ENCODE measurements at places on chromosomes 1 and 21.
A peak's percentile ranks its signal among the peaks of the same experiment; 100 is the strongest.

DNA sequence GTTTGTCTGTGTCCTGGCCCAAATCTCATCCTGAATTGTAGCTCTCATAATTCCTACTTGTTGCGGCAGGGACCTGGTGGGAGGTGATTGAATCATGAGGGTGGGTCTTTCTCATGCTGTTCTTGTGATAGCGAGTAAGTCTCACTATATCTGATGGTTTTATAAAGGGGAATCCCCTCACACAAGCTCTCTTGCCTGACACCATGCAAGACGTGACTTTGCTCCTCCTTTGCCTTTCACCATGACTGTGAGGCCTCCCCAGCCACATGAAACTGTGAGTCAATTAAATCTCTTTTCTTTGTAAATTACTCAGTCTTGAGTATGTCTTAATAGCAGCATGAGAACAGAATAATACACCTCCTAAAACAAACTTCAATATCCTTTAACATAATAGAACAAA is 1065.6 kb downstream of the PLA2G4A start:
- H3K4me3 ChIP-seq, result no peak overlapping the region
- no peaks in the 10 kb centered on the region for H3K4me1 ChIP-seq
- H3K27me3 ChIP-seq, result no peaks in the 10 kb centered on the region
- DNase-seq, result no peak
- no peak overlapping the region for H3K27ac ChIP-seq

DNA sequence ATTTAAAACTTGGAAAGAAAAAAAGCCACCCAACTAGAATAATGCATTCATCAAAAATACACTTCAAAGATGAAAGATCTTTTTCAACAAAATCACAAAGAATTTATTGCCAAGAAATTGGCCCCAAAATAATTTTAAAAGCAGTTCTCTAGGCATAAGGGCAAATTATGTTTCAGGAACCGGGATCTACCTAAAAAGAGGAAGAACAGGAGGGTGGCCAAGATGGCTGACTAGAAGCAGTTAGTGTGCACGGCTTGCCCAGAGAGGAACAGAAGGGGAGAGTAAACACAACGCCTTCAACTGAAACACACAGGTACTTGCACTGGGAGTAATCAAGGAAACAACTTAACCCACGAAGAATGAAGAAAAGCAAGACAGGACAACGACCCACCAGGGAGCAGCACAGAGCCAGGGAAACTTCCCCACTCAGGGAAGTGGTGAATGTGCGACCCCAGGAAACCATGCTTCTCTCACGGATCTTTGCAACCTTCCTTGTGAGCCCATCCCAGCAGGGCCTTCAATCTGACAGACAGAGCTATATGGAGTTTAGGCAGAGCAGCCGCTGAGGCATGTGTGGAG is 46.1 kb downstream of the ACKR1 start:
- H3K4me1 ChIP-seq, result no peaks in the 10 kb centered on the region
- H3K36me3 ChIP-seq, result no peaks in the 10 kb centered on the region
- no peaks in the 10 kb centered on the region for H3K27me3 ChIP-seq
- no peak overlapping the region for H3K4me3 ChIP-seq
- H3K27ac ChIP-seq, result no peak overlapping the region
- peak; percentile 28 for DNase-seq

- H3K36me3 ChIP-seq, result peaks cover 11% of the 10 kb centered on the region
- DNase-seq, result peak; percentile 15
- H3K4me3 ChIP-seq, result no peak overlapping the region
- peak overlapping the region; percentile 84 for H3K27ac ChIP-seq
- no peaks in the 10 kb centered on the region for H3K27me3 ChIP-seq
Observed at GRCh38 chr21:45517249-45518065, 24.8 kb downstream of the SLC19A1 start.

DNA sequence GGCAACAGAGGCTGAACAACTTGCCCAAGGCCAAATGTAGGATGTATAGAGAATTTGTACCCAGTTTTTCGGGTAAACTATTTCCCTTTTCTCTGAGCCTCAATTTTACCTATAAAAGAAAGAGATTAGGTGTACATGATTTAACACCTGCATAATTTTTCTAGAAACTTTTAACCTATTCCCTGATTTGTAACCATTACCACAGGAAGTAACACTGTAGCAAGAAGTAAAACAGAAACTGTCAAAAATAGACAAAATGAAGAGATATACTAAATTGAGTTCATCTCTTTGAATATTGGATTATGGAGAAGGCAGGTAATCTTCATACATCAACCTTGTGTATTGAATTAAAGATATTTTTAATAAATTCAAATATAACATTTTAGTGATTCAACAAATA is 136.2 kb downstream of the ZC3H11B start:
- DNase-seq, result no peak
- no peak overlapping the region for H3K27ac ChIP-seq
- H3K36me3 ChIP-seq, result no peaks in the 10 kb centered on the region
- H3K4me1 ChIP-seq, result no peaks in the 10 kb centered on the region

DNA sequence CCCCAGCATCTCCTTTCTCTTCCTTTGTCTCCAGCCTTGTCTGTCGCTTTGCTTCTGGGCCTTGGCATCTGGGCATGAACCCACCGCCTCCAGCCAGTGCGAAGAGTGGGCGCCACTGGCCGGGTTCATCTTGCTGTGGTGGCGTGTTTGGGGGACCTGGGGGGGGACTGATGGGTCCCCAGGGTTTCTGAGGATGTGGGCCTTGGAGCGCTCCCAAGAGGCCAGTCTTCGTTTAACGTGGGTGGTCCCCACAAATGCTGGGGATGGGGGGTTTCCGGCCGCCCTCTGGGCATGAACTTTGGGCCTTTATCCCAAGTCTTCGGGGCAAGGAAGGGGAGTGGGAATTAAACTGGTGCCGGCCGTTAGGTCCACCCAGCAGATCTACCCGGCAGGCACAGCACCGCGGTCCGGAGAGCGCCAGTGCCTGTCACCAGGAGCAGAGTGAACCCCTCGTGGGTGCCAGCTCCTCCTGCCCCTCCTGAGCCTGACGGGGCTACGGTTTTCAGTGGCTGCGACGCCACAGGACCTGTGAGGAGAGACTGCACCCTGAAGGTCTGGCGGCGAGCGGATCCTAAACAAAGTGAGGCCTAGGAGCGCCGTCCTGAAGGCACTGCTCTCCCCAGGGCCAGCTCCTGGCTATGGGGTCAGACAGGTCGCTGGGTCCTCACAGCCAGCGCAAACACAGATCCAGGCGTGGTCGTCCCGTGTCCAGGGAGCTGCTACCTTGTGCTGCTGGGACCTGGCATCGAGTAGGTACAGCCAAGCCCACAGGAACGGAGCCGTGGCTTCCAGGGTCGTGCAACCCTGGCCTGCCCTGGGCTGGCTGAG is 12.1 kb upstream of the C1orf174 start:
- H3K36me3 ChIP-seq, result no peaks in the 10 kb centered on the region
- H3K27ac ChIP-seq, result no peak overlapping the region
- no peak for DNase-seq
- peaks cover 1% of the 10 kb centered on the region for H3K27me3 ChIP-seq

- H3K4me1 ChIP-seq, result peaks cover 20% of the 10 kb centered on the region
- H3K27ac ChIP-seq, result no peak overlapping the region
- DNase-seq, result no peak
- H3K36me3 ChIP-seq, result no peaks in the 10 kb centered on the region
- H3K4me3 ChIP-seq, result no peak overlapping the region
Observed at GRCh38 chr1:28115267-28115666, 26.9 kb upstream of the EYA3 start.

GRCh38 chr1:46583494-46583893 is 20.6 kb downstream of the MKNK1 start:
- H3K36me3 ChIP-seq, result peaks cover 12% of the 10 kb centered on the region
- no peak for DNase-seq
- no peaks in the 10 kb centered on the region for H3K27me3 ChIP-seq

DNA sequence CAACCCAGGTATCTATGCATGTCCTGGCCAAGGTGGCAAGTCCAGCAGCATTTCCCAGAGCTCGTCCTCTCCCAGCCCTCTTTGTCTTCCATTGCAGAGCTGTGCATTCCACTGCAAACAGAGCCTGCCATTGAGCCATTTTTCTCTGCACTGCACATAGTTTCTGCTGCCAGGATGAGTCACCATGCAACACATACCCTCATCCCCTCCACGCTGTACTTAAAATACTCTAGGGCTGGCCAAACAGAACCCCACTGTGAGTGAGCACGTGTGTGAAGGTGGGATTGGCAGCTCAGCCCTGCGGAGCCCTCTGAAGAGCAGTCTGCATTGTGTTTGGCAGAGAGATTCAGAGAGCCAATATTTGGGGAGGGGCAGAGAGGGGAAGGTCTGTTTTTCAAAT is 3.9 kb upstream of the ATP1B1 start:
- no peaks in the 10 kb centered on the region for H3K36me3 ChIP-seq
- H3K27me3 ChIP-seq, result peaks cover 3% of the 10 kb centered on the region
- H3K4me1 ChIP-seq, result no peaks in the 10 kb centered on the region
- no peak overlapping the region for H3K27ac ChIP-seq

- H3K36me3 ChIP-seq, result no peaks in the 10 kb centered on the region
- peaks cover 3% of the 10 kb centered on the region for H3K4me1 ChIP-seq
- peak; percentile 29 for DNase-seq
- H3K4me3 ChIP-seq, result no peak overlapping the region
- H3K27me3 ChIP-seq, result no peaks in the 10 kb centered on the region
Observed at GRCh38 chr1:30877205-30877912, 31.2 kb downstream of the SDC3 start.

- no peak overlapping the region for H3K27ac ChIP-seq
- no peak for DNase-seq
- H3K4me1 ChIP-seq, result no peaks in the 10 kb centered on the region
- no peak overlapping the region for H3K4me3 ChIP-seq
Observed at GRCh38 chr1:160780398-160780755, 15.6 kb upstream of the LY9 start.

DNA sequence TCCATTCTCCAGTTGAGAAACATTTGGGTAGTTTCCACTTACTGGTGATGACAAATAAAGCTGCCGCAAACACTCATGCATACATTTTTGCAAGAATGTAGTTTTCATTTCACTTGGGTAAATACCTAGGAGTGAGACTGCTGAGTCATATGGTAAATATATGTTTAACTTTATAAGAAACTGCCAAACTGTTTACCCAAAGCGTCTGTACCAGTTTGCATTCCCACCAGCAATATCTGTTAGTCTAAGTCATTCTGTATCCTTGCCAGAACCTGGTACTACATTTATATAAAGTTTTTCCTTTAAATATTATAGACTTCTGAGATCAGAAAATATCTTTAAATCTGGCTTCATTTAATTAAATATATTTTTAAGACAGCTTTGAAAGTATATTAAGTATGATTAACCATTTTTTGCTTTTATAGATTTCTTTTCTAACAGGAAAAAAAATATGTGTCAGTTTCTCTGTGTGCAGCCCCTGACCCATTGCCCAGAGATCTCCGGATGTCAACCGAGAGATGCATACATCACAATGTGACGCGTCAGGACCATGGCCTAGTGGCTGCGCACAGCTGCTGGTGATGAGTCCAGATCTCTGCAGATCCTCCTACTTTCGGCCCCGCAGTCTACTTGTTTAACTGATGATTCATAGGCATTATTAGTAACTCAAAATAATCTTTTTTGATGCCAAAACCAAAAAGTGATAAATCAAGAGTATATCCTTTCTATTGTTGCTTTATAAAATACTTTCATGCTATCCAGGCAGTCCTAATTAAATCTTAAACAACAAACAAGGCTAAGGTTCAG is 227.1 kb upstream of the MAP1LC3C start:
- no peak for DNase-seq
- no peaks in the 10 kb centered on the region for H3K27me3 ChIP-seq
- H3K4me3 ChIP-seq, result no peak overlapping the region
- H3K27ac ChIP-seq, result no peak overlapping the region
- no peaks in the 10 kb centered on the region for H3K36me3 ChIP-seq
- H3K4me1 ChIP-seq, result no peaks in the 10 kb centered on the region

GRCh38 chr1:36731226-36732014 is 248.7 kb upstream of the CSF3R start:
- DNase-seq, result no peak
- H3K4me3 ChIP-seq, result no peak overlapping the region
- H3K27ac ChIP-seq, result no peak overlapping the region
- no peaks in the 10 kb centered on the region for H3K36me3 ChIP-seq

GRCh38 chr1:90012300-90012699 is 17.4 kb downstream of the ZNF326 start:
- H3K27me3 ChIP-seq, result no peaks in the 10 kb centered on the region
- DNase-seq, result no peak
- no peak overlapping the region for H3K4me3 ChIP-seq
- no peak overlapping the region for H3K27ac ChIP-seq
- no peaks in the 10 kb centered on the region for H3K4me1 ChIP-seq
- H3K36me3 ChIP-seq, result peaks cover 9% of the 10 kb centered on the region

DNA sequence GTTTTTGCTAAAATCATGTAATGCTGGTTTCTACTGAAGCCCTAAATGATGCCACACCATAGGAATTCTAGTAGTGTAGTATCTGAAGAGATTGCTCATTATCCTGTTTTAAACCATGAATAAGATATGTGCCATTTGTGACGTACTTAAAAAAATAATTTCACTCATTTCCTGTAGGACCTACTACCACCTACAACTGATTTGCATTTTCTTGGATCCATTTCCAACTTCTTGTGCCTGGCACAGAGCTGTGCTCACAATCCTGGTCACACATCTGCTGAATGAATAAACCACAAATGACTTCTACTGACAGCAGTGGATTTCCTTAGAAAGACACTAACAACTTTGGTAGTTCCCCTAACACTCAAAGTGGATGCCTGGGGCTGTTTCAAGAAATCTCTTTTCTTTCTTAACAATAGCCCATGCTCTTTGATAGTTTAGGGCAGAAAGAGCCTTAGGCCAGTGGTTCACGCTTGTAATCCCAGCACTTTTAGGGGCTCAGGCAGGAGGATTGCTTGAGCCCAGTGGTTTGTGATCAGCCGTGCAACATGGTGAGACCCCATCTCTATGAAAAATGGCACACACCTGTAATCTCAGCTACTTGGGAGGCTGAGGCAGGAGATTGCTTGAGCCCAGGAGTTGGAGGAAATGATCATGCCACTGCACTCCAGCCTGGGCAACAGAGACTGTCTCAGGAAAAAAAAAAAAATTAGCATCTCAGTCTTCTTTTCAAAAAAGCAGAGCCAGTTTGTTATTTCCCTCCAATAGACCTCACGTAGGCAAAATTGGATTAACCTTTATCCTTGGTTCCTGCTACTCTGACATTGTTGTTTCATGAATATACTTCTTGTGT is 13.0 kb upstream of the BATF3 start:
- no peak overlapping the region for H3K4me3 ChIP-seq
- peaks cover 8% of the 10 kb centered on the region for H3K4me1 ChIP-seq
- DNase-seq, result peak; percentile 51
- no peaks in the 10 kb centered on the region for H3K36me3 ChIP-seq

DNA sequence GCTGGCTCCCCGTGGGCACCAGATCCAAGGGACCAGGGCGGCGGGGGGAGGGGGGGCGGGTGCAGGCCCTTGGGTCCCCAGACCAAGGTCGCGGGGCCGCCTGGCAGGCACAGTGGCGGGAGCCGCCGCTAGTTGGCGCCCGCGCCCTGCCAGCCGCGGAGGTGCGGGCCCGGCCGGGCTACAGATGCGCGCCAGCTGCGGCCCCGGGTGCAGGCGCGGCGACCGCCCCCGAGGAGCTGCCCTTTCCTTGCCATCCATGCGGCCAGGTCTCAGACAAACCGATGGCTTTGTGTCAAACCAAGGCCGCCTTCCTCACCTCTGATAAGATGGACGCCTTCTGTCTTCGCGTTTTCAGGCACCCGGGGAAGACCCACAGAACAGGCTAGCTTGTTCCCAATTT is 2.2 kb upstream of the RUNX3 start:
- no peak overlapping the region for H3K27ac ChIP-seq
- H3K27me3 ChIP-seq, result peaks cover 75% of the 10 kb centered on the region
- H3K4me1 ChIP-seq, result no peaks in the 10 kb centered on the region
- H3K4me3 ChIP-seq, result no peak overlapping the region

GRCh38 chr1:162136760-162137159 is 67.3 kb downstream of the NOS1AP start:
- no peak overlapping the region for H3K27ac ChIP-seq
- H3K36me3 ChIP-seq, result no peaks in the 10 kb centered on the region
- no peaks in the 10 kb centered on the region for H3K27me3 ChIP-seq
- peaks cover 18% of the 10 kb centered on the region for H3K4me1 ChIP-seq
- no peak overlapping the region for H3K4me3 ChIP-seq
- DNase-seq, result peak; percentile 57

Data from endothelial cell of umbilical vein (primary cell).